Naive thymus-derived CD8-positive, alpha-beta T cell (primary cell): ENCODE measurements at places on chromosomes 1 and 21.
A peak's percentile ranks its signal among the peaks of the same experiment; 100 is the strongest.

DNA sequence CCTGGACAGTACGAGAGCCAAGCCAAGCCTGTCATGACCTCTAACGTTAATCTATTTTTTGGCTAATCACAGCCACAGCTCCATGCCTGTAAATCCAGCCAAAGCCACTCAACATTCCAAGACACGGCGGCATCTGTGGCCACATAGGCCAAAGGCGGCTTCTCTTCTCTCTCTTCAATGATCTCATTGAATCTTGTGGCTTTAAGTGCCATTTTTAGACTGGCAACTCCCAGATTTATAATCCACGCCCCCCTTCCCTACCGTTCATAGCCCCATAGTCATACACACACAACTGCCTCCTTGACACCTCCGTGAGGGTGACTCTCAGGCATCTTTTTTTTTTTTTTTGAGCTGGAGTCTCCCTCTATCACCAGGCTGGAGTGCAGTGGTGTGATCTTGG is 5.7 kb upstream of the SELENON start:
- no peak for DNase-seq

DNA sequence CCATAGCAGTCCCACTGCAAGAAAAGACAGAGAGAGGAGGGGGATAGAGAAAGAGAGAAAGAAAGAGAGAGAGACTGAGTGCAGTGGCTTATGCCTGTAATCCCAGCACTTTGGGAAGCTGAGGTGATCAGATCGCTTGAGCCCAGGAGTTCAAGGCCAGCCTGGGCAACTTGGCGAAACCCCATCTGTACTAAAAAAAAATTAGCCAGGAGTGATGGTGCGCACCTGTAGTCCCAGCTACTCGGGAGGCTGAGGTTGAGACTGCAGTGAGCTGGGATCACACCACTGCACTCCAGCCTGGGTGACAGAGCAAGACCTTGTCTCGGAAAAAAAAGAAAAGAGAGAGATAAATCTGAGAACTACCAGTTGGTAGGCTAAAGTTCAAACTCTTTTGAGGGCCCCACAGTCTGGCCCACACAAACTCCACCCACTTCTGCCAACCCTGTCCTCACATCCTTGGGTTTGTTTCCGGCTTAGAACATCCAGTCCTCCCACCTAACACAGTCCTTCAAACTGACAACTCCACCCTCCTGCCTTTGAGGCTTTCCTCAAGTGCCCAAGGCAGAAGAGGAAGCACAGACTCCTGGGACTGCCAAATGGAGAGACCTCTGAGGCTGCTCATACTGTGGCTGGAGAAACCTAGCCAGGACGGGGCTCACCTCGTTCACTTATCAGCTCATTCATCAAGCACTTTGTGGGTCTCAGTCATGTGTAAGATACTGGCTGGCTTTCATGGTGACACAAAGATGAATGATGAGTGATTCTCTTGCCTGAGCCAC is 20.1 kb downstream of the TFAP2E start:
- no peak for DNase-seq

- no peak for DNase-seq
Observed at GRCh38 chr1:182198006-182198605, 136.6 kb upstream of the ZNF648 start.

DNA sequence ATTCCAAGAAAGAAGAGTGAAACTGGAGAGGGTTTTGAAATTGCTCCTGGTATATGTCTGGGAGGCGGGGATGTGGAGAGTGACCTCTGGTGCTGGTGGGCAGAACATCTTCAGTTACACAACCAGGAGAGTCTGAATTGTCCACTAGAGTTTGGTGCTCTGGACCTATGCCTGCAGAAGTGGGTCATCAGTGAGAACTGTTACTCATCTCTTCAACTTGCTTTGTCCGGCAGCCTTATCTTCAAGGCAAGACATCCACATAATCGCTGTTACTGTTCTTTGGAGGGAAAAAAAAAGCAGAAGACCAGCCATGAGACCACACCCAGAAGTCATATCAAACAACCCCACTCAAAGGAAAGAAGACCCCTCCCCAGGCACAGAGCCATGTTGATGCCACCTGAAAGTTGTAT is 14.9 kb downstream of the SH2D1B start:
- no peak for DNase-seq

DNA sequence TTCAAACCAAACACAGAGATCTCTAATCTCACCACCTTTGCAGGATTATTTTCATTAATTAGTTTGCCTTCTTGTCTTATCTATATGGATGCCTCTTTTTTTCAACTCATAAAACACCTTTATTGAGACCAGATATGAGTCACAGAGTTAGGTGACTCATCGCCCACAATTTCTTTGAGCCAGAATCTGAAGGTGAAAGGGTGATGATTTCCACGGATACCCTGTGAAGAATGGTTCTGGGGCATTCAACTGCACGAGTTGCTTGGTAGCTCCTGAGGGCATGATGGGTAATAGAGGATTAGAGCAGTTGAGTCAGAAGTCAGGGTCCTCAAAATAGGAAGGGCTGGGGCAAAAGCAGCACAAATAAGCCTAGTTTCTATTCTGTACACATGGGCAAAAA is 128.2 kb downstream of the TBX19 start:
- DNase-seq = peak; percentile 68

GRCh38 chr1:94636624-94637023 is 95.1 kb upstream of the F3 start:
- DNase-seq = no peak

- no peak for DNase-seq
Observed at GRCh38 chr1:114901814-114902213, 47.2 kb downstream of the SYCP1 start.

DNA sequence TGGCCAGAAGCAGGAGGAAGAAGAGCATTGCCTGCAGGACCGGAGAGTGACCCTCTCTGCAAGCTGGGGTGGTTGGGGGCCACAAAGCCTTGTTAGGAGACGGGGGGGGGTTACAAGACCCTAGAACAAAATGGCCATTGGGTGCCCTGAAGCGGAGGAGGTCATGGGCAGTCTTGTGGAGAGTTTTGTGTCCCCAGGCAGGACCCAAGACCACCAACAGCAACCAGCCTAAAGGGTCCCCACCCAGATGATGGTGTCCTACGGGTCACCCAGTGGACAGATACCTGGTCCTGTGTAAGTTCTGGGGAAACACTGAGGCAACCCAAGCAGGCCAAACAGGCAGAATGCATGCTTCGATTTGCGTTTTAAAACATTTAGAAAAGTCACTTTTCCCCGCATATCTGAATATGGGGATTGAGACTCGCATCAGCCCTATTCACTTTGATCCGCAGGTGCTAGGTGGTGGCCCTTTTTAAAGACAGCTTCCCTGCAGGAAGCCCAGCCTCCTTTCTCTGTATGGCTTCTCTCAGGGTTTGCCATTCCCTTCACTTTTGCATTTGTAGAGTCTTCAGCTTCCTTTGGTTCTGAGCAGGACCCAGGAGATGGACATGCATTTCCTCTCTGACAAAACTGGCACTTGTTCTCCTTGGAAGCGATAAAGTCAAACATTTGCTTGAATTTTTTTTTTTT is 21.1 kb downstream of the GNG4 start:
- DNase-seq = no peak

DNA sequence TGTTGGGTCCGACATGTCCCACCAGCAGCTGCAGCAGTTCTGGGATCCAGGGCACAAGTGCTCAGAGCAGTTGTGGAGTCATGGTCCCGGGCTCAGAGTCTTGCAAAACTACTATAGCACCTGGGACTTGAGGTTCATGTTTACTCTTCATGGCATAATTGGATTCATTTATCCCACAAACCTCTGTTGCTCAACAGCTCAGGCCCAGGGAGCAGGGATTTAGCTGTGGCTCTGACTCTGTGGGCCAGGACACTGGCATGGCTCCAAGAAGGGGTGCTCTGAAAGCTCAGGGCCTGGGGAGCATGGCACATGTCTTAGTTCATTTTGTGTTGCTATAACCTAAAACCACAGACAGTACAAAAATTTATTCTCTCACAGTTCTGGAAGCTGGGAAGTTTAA is 626.7 kb upstream of the ADGRL2 start:
- no peak for DNase-seq

- no peak for DNase-seq
Observed at GRCh38 chr1:66143651-66144050, 351.0 kb downstream of the PDE4B start.

GRCh38 chr1:156868341-156868740 is 7.7 kb downstream of the NTRK1 start:
- DNase-seq = no peak

- no peak for DNase-seq
Observed at GRCh38 chr1:29889776-29890175, 653.5 kb downstream of the PTPRU start.

DNA sequence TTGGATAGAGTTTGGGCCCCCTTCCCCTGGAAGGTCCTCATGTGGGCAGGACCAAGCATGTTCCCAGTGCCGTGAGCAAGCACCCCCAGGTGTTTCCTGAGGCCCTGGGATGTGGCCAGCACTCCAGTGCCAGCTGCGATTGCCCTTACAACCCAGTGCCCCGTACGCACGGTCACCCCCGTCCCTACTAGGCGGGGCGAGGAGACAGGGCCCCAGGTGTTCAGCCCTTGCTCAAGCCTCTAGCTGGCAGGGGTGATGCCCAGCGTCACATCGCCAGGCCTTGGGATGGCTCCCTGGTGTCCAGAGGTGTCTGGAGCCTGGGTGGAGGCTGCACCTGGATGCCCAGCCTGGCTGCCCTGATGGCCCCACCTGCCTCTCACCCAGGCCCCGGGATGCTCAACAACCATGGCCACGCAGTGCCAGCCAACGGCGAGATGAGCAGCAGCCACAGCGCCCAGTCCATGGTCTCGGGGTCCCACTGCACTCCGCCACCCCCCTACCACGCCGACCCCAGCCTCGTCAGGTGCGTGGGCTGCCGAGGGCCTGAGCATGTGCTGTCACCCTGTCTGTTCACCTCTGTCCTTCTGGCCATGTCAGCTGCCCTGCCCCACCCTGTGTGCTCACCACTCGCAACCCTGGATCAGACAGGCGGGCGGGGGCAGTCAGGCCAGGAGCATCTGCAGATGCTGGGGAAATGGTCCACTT is 21.6 kb upstream of the CCDC27 start:
- DNase-seq = no peak

DNA sequence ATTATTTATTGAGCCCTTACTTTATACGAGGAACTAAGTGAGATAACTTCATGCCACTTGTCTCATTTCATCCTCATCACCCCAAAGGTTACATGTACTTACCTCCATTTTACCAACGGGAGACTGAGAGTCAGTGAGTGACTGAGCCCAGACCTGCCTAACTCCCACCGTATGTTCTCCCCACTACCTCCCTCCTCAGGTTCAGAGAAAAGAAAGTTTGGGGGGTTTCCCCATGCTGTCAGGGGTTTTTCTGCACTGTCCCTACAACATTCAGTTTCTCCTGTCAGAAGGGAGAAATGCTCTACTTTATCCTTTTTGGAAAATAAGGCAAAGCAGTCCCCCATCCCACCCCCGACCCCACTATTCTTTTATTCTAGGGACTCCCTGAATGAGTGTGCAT is 32.9 kb downstream of the FAM78B start:
- no peak for DNase-seq

DNA sequence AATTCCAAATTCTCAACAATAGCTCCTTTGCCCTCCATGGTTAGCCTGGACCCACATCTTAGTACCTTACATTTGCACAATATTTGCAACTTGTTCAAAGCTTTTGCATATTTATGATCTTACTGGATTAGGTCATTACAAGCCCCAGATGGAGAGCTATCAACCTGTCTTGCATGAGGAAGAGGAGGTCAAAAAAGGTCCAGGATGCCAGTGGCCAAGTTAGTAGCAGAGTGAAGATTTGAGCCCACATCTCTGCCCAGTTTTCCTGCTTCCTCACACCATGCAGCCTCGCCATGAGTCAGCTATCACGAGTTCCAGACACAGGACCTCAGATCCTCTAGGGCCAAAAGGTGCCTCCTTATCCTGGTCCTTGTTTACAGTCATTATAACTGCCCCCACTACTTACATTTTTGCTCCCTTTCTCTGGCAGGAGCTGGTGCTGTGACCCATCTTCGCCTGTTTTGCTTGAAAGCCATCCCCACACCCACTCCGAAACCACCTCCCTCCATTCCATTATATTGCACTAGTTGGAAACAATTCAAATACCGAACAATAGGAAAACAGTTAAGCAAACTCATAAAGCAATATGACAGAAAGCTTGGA is 5.0 kb upstream of the AHCYL1 start:
- DNase-seq = no peak

DNA sequence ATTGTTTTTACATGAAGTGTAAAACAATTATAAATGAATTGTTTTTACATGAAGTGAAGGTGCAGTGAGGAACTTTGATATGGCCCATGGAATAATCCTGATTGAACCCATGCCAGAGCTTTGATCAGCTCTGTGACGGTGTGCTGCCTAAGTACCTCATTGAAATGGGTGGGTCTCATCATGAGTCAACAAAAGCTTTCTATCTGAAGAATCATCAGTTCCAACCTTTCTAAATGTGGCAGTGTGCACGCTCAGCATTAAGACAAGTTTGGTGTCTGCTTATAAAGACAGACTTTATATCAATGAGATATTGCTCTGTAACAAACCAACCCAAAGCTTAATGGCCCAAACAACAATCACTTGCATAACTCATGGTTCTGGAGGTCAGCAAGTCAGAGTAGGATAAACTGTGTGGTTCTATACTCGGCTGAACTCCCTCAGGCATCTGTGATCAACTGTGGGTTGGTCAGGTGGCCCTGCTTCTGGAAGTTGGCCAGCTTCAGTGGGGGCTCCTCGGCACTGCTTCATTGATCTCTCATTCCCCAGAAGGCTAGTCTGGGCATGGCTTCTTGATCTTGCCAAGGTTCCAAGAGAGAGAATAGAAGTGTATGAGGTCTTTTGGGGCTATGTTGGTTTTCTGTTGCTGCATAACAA is 258.0 kb downstream of the LTN1 start:
- DNase-seq = no peak

DNA sequence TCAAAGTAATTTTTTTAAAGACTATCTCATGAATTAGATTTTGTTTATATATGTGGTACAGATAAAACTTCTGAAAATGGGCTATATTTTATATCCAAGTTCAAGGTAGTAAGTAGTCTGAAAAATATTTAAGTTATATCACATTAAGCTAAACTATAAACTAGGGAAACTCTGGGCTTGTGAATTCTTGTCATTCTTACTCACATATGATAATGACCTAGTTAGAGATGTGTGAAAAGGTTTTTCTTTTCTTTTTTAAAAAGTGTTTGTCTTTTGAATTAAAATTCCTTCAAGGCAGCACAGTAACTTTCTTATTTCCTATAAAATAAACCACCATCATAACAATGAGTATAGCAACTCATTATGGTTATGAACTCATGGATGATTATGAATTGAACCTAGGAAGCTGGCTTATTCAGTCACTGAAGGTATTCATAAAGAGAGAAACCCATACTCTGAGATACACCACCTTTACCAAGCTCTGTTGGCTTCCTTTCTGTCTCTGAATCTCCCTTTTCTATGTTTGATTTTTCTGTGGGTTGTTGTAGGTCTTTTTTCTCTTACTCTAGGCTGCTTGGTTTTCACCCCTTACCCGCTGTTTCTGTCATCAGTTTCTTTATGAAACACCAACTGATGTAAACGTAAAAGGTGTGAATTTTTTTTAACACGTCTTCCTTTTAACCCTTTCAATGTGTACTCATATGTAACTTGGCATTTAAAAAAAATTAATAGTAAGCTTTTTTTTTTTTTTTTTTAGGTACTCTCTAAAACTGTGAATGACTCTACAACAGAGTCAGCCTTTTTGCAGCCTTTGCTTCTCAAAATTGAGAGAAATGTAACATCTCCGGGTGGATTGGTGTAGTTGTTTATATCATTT is 25.2 kb downstream of the IL12RB2 start:
- DNase-seq = no peak
